Forelimb muscle (tissue), 1 donor: ENCODE measurements at places on chromosomes 5 and 9. TPM values are rescaled to one million over a fixed set of nuclear protein-coding genes. Genes with fewer than 3 reads are reported as not detected.

- DNase-seq = no peak
Observed at GRCh38 chr9:21996438-21996837, 1.8 kb downstream of the CDKN2B-AS1 start.

DNA sequence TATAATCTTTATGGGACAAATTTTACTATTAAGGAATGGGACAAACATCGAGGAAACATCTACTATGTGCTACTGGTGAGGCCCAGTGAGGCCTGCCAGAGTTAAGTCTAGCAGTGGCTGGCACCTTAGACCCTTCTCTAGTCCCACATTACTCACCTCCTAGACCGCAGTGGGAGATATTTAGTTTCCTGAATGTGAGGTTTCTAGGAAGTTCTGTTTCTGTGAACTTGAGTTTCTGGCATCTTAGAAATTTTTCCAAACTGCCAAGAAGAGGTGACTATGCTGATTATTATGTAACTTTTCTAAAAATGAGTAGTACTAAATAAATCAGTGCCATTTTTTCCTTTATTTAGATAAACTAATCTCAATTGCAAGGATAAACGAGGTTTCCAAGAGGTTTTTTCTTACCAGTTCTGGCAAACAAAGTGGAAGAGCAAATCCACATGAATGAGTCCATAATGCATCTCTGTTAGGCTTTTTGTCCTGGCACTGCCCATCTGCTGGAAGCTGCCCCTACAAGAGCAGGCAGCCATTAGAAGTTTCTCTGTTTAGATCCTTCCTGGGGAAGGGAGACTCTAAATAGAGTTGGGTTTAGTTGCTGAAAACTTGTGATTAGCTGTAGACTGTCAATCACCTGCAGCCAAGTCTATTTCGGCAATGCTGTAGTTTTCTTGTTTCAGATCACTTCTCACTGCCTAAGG is 348.7 kb downstream of the MAN2A1 start:
- DNase-seq = no peak

GRCh38 chr5:173246511-173246910 is 11.5 kb upstream of the NKX2-5 start:
- no peak for DNase-seq

- DNase-seq = no peak
Observed at GRCh38 chr5:33848554-33848953, 43.2 kb downstream of the ADAMTS12 start.

- DNase-seq = no peak
Observed at GRCh38 chr9:114688379-114688778, 6.4 kb upstream of the TEX48 start.

GRCh38 chr9:110579862-110580219 is 300 bp upstream of the SVEP1 start:
- no peak for DNase-seq

- DNase-seq = no peak
Observed at GRCh38 chr5:39235648-39236047, 16.3 kb upstream of the FYB1 start.

DNA sequence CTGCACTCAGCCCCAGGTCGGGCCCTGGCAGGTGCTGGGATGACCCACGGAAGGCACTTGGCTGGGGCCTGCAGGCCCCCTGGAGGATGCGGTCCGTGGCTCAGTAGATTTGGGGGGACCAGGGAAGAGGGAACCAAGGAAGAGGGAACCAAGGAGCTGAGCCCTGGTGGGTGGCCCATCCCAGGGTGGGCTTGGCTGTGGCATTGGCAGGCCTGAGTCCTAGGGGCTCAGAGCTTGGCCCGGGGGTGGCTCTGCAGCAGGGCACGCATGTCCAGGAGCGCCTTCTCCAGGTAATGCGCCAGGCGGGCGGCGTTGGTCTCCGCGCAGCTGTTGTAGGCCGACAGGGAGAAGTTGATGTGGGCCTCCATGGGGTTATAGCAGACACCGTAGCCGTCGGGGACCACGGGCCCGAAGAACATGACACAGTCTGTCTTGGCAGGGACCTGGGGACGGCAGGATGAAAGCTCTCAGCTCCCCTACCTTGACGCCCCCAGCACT is 14.3 kb downstream of the DOLPP1 start:
- no peak for DNase-seq

DNA sequence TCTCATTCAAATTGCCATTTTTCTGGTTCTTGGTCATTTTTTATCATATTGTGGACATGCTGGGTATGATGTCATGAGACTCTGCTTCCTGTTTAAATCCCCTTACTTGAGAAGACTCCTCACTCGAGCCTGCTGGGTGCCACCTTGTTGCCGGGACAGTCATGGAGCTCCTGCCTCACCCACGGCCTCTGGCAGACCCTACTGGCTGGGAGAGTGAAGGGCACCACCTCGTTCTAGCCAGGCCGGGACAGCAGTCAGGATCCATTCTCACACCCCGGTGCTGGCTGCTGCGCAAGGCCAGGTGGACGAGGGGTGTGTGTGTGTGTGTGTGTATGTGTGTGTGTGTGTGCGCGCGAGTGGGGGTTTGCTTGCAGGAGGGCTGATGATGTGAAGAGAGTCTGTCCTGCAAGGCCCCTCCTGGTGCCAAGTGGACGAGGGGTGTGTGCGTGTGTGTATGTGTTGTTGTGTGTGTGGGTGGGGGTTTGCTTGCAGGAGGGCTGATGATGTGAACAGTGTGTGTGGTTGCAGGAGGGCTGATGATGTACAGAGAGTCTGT is 4.4 kb downstream of the CEP72 start:
- no peak for DNase-seq

GRCh38 chr5:116730706-116731105 is 156.1 kb upstream of the SEMA6A start:
- DNase-seq = no peak

DNA sequence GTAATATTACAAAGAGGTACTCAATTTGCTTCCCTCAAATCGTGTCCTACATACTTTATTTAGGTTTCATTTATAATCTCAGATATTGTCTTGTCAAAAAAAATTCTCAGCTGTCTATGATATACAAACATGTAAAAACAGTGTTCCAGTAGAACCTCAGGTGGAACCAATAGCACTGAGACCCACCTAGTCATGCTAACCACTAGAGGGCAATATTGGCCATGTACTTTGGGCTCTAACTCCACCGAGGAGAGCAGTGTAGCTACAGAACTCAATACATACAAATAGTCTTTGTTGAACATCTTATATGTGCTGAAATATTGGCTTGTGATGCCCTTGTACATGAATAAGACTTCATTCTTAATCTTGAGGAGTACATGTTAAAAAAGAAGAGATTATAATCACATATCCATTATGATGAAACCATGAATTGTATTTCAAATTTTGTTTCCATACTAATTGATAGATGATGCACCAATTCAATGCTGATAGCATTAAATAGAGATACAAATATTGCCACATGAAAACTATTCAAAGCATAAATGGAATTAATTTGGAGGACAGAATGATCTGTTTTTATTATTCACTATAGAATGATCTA is 71.2 kb upstream of the CNTLN start:
- DNase-seq = peak; percentile 4

DNA sequence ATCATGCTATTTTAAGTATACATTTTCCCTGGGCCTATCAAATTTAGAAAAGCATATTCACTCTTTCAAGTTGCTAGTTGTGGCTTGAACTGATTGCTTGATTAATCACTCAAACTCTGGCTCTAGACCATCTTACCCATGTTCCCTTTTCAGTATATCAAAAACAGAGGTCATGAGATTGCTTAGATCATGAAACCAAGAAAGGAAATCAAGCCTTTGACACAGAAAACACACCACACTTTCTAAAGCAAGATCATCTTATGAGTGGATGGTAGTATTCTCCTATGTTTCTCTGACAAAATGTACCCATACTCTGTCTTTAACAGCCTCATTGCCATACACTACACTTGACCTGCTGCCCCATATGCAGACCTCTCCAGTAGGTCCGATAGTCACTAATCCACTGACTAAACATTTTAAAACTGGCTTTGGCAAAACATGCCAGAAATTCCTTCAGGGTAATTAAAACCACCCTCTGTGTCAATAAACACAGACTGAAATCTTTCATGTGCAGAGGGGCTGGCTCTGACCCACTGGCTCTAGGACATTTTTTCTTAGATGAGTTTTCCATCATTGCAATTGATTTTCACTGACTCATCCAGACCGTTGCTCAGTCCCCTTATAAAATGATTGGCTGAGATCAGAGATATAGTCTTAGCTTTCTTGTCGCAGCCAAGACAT is 18.2 kb downstream of the PPP2R2B start:
- no peak for DNase-seq

GRCh38 chr9:116394894-116395698 is 241.5 kb downstream of the PAPPA start:
- no peak for DNase-seq

DNA sequence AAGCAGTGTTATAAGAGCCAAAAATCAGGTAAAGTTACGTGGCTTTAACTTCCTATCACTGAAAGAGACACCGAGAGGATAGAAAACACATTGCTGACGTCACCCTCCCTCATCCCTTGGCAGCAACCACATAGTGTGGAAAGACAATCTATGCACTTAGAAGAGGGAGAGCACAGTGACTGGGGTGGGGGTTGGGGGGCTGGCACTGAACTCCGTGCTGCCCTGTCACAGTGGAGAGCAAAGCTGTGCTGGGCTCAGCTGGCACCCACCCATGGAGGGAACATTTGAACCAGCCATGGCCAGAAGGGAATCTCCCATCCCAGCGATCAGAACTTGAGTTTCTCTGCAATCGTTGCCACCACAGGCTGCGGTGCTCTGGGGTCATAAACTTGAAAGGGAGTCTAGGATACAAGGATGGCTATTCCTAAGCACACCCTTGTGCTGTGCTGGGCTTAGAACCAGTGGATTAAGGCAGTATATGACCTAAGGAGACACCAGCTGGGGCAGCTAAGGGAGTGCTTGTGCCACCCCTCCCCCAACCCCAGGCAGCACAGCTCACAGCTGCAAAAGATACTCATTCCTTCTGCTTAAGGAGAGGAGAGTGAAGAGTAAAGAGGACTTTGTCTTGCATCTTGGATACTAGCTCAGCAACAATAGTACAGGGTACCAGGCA is 73.4 kb downstream of the KIAA0825 start:
- no peak for DNase-seq

- DNase-seq = no peak
Observed at GRCh38 chr5:106906199-106906598, 764.5 kb downstream of the EFNA5 start.

DNA sequence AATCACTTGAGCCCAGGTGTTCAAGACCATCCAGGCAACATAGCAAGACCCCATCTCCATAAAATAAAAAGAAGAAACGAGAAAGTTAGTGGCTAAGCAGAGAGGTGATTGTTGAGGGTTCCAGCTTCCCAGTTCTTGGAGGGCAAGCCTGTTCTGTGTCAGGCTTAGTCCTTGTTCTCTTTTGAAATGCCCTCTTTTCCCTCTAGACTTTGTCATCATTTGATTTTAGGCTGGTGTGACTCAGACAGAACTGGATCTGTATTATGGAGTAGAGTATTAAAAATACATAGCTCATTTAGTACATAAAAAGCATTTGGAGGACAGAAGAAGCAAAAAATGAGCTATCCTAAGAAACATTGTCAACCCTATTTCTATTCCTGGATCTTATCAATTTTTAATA is 159.4 kb downstream of the CD180 start:
- DNase-seq = no peak

FAXDC2 gene
- 14.0 TPM for polyA plus RNA-seq

SPINK7 gene
- 0.23 TPM for polyA plus RNA-seq

FBP2 gene
- 91.5 TPM for polyA plus RNA-seq

NSG2 gene
- 0.40 TPM for polyA plus RNA-seq

TMEFF1 gene
- polyA plus RNA-seq = 1.5 TPM

SELENOP gene
- polyA plus RNA-seq = 98.3 TPM

APBA1 gene
- polyA plus RNA-seq = 5.3 TPM

C1QTNF2 gene
- 19.8 TPM for polyA plus RNA-seq

MARCHF11 gene
- not detected for polyA plus RNA-seq
